ENCODE measurements at places on chromosomes 7 and 10.

GRCh38 chr7:127754457-127754856, 102.5 kb downstream of the SND1 start:
- DNase-seq: no peak

DNA sequence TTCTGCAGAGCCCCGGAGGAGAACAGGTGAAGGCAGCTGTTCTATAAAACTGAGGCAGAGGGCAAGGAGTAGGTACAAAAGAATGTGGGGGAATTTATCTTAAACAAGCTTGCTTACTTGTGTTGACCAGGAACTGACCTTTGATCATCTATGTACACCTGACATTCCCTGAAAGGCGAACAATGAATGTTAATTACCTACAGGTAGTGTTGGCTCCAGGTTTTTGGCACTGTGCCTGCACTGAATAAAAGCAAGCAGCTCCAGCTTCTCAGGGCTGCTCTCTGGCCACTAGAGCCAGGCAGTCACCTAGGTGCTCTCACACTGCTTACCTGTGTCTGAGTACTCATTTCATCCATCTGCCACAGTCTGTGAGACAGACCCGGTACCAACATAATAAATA, 87.0 kb downstream of the RAPGEF5 start:
- no peak for DNase-seq

DNA sequence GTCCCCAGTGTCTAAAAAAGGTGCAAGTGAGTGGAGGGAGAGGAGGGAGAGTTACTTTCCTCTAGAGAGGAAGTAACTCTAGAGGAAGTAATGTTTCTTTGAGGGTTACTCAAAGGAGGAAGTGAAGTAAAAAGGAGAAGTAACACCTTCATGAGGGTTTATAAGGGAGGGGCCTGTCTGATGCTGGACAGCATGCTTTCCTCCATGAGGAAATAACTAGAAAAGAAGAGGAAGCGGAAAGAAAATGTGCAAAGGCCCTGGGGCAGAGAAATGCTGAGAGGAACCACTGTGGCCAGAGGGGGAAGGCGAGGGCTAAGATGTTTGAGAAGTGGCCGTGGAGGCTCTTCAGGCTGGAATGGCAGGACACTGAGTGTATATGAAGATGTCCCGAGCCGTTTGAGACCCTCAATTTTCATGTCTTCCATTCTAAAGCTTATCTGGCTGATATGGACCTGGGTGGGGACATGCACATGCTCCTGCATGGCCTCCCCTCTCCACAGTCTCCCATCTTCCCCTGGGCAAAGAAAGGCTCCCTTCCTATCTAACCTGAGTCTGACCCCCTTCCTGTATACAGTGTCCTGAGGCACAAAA, 3.4 kb upstream of the SLC18A2 start:
- DNase-seq: no peak

DNA sequence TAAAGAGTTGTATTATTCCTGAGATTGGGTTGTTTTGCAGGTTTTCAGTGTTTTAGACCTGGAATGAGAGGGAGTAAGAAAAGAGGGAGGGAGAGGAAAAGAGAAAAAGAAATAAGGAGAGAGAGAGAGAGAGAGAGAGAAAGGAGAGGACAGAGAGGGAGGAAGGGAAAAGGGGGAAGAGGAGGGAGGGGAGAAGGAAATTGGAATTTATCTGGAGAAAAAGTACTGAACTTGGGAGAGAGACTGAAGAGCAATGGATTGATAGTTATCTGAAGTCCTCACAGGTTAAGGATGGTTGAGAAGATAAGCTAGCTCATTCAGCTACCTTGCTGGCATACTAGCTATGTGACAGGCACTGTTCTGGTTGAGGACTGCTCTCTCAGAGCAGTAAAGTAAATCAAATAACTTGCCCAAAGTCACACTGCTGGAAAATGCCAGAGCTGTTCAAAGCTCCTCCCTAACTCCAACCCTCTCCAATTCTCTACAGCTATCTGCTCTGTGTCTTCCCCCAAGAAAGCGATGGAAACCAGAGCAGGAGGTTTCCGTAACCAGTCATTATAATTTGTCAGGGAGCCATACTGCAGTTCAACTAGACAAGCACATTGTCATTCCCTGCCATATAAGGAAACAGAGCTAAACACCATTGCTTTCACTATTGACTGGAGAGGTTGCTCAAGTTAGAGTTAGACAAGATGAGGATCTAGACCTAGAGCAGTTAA, 10.7 kb downstream of the CALD1 start:
- no peak for DNase-seq

- DNase-seq: no peak
Observed at GRCh38 chr7:83976302-83976701, 218.3 kb downstream of the SEMA3A start.

- DNase-seq: no peak
Observed at GRCh38 chr10:17003651-17004286, 125.8 kb downstream of the CUBN start.

GRCh38 chr10:113202011-113202410, 252.0 kb downstream of the TCF7L2 start:
- DNase-seq: no peak

- no peak for DNase-seq
Observed at GRCh38 chr7:148419856-148420832, 170.4 kb upstream of the C7orf33 start.

GRCh38 chr7:5550831-5551230, 127.2 kb upstream of the TNRC18 start:
- DNase-seq: no peak
